Ecto neural progenitor cell (in vitro differentiated cells): ENCODE measurements at places on chromosomes 6 and 20.
A peak's percentile ranks its signal among the peaks of the same experiment; 100 is the strongest.

DNA sequence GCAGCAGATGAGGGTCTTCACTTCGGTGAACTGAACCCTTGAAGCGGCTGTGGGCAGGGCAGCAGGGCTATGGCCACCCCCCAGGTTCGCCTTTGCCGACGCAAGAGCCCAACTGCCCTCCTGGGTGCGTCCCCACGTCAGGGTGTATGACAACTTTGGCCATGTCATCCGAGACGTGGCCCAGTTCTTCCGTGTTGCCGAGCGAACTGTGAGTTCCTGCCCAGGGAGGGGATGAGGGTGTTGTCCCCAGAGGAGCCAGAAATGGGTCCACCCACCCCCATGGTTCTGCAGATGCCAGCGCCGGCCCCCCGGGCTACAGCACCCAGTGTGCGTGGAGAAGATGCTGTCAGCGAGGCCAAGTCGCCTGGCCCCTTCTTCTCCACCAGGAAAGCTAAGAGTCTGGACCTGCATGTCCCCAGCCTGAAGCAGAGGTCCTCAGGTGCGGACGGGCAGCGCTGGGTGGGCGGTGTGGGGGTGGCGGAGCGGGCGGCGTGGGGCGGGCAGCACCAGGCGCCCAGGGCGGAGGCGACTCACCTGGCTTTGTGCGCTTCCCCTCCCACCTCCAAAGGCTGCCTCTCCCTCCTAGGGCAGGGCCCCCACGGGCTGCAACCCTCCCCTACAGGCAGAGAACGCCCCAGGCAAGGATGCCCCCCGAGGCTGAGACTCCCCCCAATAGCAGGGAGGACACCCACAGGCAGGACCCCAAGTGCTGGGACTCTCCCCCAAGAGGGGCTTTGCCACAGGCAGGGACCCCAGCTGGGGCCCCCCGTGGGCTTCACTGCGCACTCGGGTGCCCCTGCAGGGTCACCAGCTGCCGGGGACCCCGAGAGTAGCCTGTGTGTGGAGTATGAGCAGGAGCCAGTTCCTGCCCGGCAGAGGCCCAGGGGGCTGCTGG lies 6.2 kb upstream of the TNFRSF6B start:
- no peak for DNase-seq

- no peak for DNase-seq
Observed at GRCh38 chr20:20495729-20496503, 128.0 kb downstream of the INSM1 start.

DNA sequence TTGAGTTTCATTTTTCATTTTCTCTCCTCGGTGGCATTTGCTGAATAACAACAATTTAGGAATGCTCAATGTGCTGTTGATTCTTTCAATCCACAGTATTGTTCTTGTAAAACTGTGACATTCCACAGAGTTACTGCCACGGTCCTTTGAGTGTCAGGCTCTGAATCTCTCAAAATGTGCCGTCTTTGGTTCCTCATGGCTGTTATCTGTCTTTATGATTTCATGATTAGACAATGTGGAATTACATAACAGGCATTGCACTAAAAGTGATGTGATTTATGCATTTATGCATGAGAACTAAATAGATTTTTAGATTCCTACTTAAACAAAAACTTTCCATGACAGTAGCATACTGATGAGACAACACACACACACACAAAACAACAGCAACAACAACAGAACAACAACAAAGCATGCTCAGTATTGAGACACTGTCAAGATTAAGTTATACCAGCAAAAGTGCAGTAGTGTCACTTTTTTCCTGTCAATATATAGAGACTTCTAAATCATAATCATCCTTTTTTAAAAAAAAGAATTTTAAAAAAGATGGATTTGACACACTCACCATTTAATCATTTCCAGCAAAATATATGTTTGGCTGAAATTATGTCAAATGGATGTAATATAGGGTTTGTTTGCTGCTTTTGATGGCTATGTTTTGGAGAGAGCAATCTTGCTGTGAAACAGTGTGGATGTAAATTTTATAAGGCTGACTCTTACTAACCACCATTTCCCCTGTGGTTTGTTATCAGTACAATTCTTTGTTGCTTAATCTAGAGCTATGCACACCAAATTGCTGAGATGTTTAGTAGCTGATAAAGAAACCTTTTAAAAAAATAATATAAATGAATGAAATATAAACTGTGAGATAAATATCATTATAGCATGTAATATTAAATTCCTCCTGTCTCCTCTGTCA lies 88.1 kb downstream of the SNAP25 start:
- DNase-seq: no peak

DNA sequence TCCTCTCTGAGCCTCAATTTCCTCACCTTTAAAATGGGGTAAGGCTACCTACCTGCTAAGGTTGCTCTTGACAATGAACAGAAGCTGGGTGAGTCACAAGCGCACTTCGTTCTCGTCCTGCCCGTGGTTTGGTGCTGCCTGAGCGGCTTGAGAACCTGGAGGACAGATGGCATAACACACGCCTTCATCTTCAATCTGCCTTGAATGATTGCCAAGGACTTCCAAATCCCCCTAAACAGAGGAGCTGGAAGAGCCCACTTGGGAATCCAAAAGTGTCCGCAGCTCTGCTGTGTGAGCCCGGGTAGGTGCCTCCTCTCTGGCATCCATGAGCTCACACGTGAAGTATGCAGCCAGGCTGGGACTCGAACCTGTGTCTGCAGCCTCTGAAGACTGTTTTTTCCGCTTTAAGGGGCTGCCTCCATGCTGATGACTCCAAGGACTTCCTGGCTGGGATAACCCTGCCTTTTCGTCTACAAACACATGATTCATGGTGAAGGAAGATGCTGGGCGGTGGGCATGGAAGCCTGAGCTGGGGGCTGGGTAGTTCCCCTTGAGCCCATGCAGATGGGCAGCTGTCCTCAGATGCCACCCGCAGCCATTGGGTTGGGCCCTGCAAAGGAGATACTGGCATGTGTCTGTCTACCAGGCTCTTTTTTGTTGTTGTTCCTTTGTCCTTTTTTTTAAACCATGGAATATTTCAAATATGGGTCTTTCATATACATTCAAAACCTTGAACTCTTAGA lies 25.3 kb upstream of the CSNK2A1 start:
- DNase-seq: no peak

DNA sequence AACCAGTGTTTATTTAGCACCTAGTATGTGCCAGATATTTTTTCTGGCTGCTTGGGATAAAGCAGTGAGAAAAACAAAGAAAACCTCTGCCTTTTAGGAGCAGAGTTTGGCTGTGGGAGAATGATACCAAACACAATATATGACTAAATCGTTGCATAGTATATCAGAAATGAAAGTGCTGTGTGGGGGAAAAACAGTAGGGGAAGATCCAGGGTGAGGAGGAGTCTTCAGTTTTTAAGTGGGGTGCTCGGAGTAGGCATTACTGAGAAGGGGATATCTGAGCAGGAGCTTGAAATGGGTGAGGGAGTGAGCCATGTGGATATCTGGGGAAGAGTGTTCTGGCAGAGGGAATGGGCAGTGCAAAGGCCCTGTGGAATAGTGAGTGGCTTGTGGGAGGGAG lies 23.0 kb downstream of the TAF8 start:
- DNase-seq: no peak

DNA sequence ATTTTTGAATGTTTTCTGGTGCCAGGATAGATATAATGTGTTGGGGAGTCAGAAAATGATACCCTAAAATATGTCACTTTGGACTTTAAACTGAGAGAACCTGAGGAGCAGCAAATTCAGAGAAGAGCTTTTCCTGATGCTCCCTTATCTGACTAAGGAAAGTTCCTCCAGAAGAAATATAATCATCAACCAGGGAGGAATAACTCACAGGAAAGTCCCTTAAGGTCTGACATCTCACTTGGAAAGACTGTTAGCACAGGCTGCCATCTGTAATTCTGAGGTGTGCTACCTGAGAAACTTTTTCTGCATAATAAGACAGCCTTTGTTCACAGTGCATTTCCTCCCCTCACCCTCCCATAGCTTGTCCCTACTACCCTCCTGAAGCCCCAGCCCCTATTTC lies 218.6 kb downstream of the SYNE1 start:
- DNase-seq: no peak

- no peak for DNase-seq
Observed at GRCh38 chr20:2330090-2330695, 34.4 kb downstream of the TGM3 start.

- no peak for DNase-seq
Observed at GRCh38 chr6:25387483-25387882, 108.3 kb downstream of the CARMIL1 start.

DNA sequence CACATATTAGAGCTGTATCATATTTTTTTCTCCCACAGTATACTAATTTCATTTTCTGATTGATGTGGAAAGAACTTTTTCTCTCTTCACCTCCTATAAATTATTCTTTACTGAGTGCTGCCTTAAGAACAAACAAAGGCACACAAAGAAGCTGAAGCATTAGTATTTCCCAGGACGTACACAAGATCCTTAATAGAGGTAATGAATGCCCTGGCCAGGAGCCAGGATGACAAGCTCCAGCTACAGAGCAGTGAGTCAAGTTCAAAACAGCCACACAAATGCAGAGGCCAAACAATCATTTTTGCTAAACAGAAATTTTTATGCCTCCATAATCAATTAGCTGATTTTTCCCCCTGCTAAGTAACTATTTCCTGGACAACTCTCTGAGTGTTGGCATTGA lies 639.6 kb downstream of the EPHA7 start:
- DNase-seq: no peak

- DNase-seq: peak; percentile 18
Observed at GRCh38 chr20:5211803-5212714, 85.3 kb downstream of the CDS2 start.

DNA sequence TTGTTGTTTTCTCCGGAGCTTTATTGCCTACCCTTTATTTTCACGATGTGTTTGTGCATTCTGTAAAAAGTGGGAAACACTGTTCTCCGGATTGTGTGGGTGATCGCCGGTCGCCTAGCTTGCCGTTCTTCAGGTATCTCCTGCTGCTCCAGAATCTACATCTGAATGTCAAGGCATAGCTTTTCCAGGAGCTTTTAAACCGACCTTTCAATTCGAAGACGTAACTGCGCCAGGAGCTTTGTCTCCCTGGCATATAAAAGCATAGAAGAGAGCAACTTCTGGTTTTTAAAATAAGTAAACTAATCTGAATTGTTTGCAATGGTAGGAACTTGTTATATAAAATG lies 96.0 kb downstream of the HFE start:
- peak; percentile 60 for DNase-seq

DNA sequence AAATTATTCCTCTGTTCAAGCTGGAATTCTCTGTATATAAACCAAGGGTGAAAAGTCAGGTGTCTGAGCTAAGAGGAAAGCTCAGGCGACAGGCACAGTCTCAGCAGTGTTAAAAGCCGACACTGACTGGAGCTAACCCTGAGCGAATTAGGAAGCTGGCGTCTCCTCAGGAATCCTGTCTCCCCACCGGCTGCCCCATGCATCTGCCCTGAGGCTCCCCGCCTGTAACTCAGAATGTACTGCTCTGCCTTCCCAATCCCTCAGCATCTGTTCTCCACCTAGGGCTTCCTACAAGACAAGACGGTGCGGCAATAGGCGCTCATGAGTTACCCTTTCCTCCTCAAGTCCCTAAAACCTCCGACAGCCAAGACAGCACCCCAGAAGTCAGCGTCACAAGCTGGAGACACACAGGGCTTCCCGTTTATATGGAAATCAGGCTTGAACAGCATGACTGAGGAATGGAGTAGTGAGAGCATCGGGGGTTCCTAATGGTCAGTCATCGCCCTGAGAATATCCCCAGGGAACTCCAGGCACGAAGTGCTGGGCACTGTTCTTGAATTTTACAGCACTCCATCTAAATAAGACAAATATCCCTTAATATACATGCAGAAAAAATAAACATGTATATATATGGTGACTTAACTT lies 33.5 kb downstream of the WDR27 start:
- DNase-seq: no peak

GRCh38 chr6:142294679-142295078 lies 7.1 kb upstream of the ADGRG6 start:
- no peak for DNase-seq

DNA sequence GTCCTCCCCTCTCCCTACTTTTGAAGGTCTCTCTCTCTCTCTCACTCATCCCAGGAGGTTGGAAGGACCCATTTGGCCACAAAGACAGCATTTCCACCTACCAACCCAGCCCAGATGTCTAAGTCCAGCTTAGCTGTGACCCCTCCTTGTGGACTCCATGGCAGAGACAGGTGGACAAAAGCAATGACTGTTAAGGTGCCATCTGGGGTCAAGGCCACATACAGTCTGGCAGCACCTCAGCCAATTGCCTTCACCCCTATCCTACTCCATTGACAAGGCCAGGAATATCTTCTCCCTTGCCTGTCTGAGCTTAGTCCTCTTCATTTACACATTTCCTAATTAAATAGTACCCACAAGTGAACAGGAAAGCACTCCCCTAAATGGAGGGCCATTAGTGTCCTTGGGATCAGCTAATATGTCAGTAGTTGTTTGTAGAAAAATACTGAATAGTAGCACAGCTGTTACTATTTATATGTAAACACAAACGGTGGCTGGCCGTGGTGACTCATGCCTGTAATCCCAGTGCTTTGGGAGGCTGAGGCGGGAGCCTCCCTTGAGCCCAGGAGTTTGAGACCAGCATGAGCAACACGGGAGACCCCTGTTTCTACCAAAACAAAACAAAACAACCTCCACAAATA lies 28.8 kb downstream of the GCM1 start:
- DNase-seq: no peak

- DNase-seq: no peak
Observed at GRCh38 chr6:5152460-5152859, 67.3 kb downstream of the PPP1R3G start.

GRCh38 chr6:46521464-46521971 lies 30.3 kb upstream of the RCAN2 start:
- no peak for DNase-seq

DNA sequence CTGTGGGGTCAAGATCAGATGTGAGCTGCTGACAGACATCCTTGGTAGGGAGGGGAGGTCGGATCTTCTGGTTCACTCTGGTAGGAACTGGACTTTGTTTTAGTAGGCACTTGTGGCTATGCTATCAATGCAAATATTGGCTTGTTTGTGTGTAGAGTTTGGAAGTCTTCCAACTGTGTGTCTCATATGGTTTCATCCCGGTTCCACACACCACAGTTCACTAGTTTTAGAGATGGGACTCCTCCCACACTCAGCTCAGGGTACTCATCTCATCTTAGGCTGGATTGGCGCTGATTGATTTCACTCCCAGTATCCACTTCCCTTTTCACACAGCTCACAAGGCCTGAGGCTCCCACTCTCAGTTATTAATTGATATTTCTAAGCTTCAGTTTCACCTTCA lies 161.3 kb downstream of the THBS2 start:
- DNase-seq: no peak

- no peak for DNase-seq
Observed at GRCh38 chr6:95120984-95121383, 456.4 kb upstream of the MANEA start.

- no peak for DNase-seq
Observed at GRCh38 chr20:19903168-19903811, 113.9 kb upstream of the NAA20 start.

DNA sequence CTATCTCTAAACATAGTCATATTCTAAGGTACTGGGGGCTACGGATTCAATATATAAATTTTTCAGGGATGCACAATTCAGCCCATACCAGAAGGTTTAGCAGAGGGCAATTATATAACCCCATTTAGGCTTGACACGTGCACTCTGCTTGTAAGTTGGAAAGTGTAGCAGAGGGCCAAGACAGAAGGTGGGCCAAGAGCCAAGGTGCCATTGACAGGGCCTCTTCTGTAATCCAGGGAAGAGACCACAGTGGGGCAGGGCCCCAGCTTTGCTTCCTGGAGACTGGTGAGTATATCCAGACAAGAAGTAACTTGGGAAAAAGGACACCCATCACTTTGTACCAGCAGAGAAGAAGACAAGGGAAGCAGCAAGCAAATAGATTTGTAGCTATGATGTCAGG lies 672.4 kb upstream of the MARCKS start:
- no peak for DNase-seq

GRCh38 chr20:48760403-48760983 lies 67.3 kb downstream of the PREX1 start:
- no peak for DNase-seq

GRCh38 chr20:17505636-17506517 lies 25.3 kb downstream of the BFSP1 start:
- no peak for DNase-seq
